Activated CD4-positive, CD25-positive, alpha-beta regulatory T cell treated with anti-CD3 and anti-CD28 coated beads, Interleukin-2, amount 50 U/mL, for 24 hours (primary cell): ENCODE measurements at places on chromosomes 1 and 21.

- no peak for ATAC-seq
These were observed 35.0 kb downstream of the UROD start for GRCh38 chr1:45047032-45047431.

- ATAC-seq = no peak
These were observed 750 bp downstream of the RHOU start for GRCh38 chr1:228735871-228736586.

GRCh38 chr21:27681841-27682240 is 715.0 kb upstream of the ADAMTS5 start:
- ATAC-seq = no peak

DNA sequence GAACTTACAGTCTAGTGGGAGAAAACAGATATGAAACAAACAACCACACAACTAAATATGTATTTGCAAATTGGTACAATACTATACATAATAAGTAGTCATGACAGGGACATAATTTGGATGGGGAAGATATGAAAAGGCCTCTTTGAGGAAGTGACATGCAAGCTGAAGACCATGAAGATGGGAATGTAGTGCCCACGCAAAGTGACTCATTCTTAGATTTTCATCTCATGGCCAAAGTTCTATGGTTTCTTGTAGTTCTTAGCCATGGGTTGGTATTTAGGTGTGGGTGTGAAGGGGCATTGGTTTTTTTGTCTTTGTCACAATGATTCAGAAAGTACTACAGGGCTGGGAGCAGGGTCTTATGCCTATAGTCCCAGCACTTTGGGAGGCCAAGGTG is 105.4 kb upstream of the FAM78B start:
- ATAC-seq = no peak
